ENCODE measurements at places on chromosomes 13 and 19.

DNA sequence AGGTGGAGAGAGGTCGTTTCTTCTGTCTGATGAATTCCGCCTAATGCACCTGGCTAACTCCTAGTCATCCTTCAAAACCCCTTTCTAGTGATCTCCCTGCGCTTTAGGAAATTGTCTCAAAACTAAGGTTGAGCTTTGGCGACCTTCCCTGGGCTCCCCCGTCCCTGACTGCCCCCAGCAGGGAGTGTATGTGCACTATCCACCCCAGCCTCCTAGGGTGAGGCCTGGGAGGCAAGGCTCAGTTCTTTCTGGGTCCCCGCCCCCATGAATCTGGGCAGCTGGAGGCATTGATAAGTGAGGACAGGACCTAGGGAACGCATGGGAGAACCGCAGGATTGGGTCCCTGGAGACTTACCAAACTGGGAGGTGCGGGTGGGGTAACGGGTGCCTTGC lies 378 bp downstream of the TLE6 start:
- no peak for DNase-seq

- DNase-seq, result no peak
These were observed 108.6 kb upstream of the GJB6 start for GRCh38 chr13:20340759-20341171.

DNA sequence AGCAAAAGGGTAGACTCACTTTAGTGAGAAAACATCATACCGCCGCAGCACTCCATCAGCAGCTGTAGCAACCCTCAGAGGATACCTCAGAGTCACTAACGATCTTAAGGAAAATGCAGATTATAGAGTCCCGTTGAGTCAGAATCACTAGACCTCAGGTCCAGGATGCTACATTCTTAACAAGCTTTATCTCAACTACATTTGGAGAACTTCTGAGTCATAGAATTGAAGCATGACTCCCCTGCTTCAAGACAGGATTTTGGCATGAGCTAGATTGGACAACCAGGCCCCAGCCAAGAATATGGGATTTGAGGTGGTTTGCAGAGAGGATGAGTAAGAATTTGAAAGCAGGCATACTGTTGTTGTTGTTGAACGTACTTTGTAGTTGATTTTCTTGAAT lies 118.9 kb upstream of the UBL3 start:
- DNase-seq, result no peak

GRCh38 chr13:59354665-59355369 lies 808.9 kb downstream of the DIAPH3 start:
- no peak for DNase-seq

DNA sequence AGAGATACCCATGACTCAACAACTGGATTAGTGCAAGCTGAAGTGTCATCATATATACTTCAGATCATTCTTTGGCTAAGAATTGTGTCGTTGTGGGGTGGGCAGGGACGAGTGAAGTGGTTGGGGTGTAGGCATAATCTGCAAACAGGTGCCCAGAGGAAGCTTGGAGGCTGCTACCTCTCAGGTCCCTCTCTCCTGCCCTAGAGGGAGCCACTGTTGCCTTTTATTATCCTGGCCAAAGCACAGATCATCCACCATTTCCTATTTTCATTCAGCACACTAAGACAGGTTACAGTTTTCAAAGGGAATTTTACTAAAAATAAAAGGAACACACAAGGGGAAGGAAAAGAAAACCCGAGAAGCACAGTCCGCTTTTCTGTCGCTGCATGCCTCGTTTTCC lies 126.6 kb downstream of the HS6ST3 start:
- DNase-seq, result no peak

- DNase-seq, result no peak
These were observed 73.5 kb upstream of the GJB6 start for GRCh38 chr13:20305587-20305986.

- no peak for DNase-seq
These were observed 917 bp upstream of the CLPTM1 start for GRCh38 chr19:44954278-44954648.

DNA sequence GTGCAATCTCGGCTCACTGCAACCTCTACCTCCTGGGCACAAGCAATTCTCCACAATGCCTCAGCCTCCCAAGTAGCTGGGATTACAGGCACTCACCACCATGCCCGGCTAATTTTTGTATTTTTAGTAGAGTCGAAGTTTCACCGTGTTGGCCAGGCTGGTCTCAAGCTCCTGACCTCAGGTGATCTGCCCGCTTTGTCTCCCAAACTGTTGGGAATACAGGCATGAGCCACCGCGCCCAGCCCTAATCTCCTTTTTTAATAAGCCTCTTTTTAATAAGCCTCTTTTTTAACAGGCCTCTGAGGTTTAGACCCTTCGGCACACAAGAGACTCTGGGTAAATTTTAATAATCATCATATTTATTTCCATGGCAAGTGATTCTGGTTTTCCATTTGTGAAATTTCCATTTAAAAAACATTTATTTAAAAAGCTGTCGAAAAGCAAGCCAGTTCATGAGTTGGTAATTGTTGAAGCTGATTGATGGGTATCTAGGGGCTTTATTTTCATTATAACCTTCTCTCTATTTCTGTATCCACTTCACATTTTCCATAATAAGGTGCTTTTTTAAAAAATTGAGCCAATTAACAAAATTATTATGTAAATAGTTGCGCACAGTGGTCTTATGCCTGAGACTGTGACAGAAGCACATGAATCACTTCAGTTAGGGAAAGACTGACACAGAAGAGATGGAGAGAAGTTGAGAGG lies 11.8 kb downstream of the POU2F2 start:
- DNase-seq, result no peak

- no peak for DNase-seq
These were observed 29.7 kb downstream of the BTBD2 start for GRCh38 chr19:1985588-1986356.

DNA sequence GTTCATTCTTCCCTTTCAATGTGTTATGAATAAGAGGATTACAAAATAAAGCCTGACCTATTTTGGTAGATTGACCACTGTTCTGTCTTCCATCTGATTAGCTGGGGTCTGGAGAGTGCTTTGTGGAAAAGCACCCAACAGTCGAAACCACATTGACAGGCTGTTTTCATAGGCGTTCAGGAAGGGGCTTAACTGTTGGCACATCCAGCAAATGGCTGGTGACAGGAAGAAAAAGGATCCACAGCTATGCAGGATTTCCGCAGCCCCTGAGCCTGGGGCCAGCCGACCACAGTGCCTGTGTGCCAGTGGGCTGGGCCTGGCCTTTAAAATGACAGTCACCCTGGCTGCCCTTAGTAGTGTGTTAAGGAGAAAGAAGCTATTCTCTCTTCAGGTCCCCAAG lies 113.3 kb downstream of the SIPA1L3 start:
- DNase-seq, result no peak

DNA sequence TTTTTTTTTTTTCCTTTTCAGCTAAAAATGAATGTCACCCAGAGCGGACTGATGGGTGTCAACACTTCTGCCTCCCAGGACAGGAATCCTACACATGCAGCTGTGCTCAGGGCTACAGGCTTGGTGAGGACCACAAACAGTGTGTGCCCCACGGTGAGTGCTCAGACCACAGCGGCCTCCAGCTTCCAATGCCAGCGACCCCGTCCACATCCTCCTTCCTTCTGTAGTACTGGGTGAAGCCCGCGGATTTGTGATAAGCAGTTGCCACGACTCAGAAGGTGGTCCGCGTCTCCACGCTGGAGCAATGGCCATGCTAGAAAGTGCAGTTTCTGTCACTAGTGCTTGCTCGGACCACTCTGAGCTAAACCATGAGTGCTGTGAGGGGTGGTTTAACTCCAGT lies 6.0 kb downstream of the PROZ start:
- DNase-seq, result no peak

DNA sequence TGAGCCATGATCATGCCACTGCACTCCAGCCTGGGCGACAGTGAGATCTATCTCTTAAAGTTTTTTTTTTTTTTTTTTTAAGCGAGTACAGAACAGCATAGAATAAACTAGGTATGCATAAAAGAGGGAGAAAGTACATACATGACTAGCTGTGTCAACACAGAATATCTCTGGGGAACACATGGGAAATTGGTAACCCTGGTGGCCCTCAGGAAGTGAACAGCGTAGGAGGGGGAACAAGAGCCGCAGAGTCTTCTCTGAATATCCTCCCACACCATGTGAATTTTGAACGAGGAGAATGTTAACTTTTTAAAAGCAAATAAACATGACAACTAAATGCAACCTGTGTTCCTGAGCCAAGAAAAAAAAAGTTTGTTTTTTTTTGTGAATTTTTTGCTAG lies 15.2 kb downstream of the PHLDB3 start:
- DNase-seq, result no peak

DNA sequence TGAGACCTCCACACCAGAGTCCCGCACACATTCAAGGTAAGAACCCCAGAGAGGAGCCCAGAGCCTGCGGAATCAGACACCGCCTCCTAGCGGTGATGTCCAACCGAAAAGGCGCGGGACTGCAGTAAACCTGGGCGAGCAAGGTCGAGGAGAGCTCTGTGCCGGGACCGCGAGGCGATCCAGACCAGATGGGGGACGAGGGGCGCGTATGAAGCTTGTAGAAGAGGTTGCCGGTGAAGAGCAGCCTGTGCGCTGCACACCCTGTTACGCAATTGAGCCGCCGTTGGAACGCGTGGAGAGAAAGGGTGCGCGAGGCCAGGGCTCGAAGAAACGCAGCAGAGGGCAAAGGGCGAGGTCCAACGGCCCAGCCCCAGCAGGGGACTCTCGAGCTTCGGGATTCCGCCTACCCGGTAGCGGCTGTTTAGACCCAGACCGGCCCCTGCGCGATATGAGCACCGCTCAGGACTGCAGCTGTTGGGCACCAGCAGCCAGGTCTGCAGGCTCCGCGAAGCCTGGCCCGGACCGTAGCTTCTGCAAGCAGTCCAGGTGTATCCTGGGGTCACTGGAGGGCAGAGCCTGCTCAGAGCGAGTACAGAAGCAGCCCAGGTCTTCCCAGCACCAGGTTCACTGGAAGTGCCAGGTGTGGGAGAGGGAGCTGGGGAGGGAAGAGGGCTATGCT lies 65.9 kb upstream of the ZNF599 start:
- no peak for DNase-seq

- DNase-seq, result no peak
These were observed 351.3 kb downstream of the DACH1 start for GRCh38 chr13:71515744-71516038.

DNA sequence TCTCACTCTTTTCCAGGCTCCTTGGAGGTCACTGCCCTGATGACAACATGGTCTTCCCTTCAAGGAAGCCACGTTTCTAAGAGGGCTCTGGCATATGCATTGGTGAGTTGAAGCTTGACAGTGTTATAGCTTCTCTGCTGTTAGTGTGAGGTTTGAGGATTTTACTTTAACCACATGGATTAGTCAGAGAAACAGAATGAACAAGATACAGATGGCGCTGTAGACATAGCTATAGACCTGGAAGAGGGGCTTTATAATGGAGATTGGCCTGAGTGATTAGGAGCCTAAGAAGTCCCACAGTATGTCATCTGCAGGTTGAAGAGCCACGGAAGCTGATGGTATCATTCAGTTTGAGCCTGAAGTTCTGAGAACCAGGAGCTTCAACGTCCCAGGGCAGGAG lies 18.4 kb upstream of the URI1 start:
- DNase-seq, result no peak

GRCh38 chr19:17575871-17576757 lies 20.7 kb downstream of the COLGALT1 start:
- no peak for DNase-seq

GRCh38 chr19:30087381-30088138 lies 145.5 kb downstream of the URI1 start:
- no peak for DNase-seq

GRCh38 chr13:49858178-49858856 lies 65.8 kb upstream of the KPNA3 start:
- no peak for DNase-seq

- DNase-seq, result no peak
These were observed 636.1 kb upstream of the GPC6 start for GRCh38 chr13:92590503-92590908.

GRCh38 chr19:558770-559439 lies 13.5 kb upstream of the BSG start:
- DNase-seq, result no peak

- no peak for DNase-seq
These were observed 1241.5 kb upstream of the MIR17HG start for GRCh38 chr13:90105849-90106496.

DNA sequence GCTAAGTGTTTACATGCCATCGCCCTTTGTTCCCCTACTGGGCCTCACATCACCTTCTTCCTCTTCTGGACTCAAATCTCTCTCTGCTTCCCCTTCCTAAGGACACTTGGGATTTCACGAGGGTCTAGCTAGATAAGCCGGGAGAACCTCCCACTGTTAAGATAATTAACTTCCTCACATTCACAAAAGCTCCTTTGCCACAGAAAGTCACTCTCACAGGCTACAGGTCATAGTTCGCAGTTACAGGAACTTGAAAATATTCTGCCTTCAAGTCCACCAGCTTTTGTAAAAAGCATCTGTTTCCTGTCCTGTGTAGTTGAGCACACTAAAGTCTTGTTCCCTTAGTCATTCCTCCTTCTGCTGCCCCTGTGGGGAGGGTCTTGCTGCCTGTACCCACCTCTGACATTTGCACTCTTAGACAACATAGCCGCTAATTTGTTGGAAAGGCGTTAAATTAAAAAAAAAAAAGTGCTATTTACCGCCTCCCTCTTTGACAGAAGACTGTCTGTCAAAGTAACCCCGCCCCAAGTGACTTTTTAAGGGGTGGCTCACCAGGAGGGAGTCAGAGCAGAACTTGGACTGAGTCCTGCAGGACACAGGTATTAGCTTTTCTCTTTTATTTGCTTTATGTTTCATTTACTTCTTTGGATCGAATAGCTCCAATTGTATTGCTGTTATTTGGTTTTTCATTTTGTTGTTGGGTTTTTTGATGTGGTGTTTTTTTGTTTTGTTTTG lies 26.8 kb upstream of the CEACAM21 start:
- peak; percentile 88 for DNase-seq

- DNase-seq, result no peak
These were observed 353.0 kb downstream of the NDFIP2 start for GRCh38 chr13:79833991-79834390.

DNA sequence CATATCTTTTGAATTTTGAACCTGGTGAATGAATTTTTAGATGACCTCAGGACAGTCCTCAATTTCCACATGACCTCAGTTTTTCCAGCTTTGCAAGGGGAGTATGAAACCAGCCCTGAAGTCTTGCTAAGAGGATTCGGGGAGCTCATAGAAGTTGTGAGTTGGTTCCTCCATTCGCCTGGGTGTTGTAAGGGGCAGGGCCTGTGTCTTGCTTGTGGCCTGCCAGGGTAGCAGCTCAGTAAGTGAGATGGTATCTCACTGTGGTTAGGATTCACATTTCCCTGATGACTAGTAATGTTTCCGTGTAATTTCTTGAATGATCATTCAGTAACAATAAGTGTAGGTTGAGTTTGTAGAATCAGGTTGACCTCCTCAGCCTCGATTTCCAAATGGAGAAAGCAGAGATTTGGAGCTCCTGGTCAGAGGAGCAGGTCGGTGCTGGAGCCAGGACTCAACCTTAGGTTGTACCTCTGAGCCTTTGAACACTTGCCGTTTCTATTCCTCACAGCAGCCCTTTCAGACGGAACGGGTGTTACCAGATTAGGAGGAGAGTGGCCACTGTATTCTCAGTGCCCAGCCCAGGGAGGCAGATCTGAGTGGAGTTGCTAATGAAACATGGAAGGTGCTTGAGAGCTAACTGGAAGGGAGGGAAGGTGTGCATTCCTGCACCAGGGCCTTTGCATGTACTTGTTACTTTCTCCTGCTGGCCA lies 14.6 kb downstream of the NACC1 start:
- DNase-seq, result peak; percentile 78

- peak; percentile 47 for DNase-seq
These were observed 7.0 kb upstream of the MAMSTR start for GRCh38 chr19:48726556-48726955.

All from activated CD4-positive, alpha-beta memory T cell treated with anti-CD3 and anti-CD28 coated beads, Interleukin-2, amount 10 ng/mL, durations not matched to agents 7 days and 5 days (primary cell).